CD4-positive, alpha-beta T cell treated with Interleukin-17A for 4 hours (primary cell): ENCODE measurements at places on chromosomes 5 and 9.

GRCh38 chr5:6749026-6749716, 35.9 kb downstream of the TENT4A start:
- no peak for DNase-seq

DNA sequence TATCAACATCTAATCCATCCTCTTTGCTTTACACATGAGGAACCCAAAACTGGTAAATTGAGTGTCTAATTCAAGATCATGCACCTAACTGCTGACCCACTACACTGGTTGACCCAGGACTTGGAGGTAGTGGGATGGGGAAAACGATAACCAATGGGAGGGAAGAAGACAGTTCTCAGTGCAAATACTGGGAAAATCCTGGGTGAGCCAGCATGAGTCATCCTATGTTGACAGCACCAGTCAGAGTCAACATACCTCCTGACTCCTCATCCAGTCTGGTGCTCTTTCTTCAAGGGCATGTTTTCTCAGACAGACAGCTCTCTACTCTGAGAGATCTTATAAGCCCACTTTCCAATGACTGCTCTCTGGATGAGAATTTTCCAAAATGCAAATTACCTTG, 232.8 kb upstream of the PTGER4 start:
- DNase-seq, result no peak

DNA sequence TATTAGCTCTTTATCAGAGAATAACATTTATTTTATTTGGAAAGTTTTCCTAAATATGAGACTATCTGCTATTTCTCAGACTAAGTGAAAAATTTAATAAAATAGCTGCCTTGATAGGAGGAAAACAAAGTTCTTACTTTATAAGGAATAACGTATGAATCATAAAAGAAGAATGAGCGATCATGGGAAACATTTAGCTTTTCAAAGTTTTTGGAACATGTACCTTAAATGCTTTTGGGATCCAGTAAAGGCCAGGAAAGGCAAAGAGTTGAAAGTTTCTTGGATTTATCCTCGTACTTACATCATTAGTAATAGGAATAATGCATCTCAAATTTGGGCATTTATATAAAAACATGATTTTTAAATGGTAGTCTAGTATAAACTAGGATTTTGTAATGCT, 19.4 kb downstream of the OGN start:
- DNase-seq, result no peak

- no peak for DNase-seq
These were observed 151.7 kb downstream of the PIK3R1 start for GRCh38 chr5:68367287-68367686.

GRCh38 chr5:169861934-169862333, 118.4 kb downstream of the INSYN2B start:
- no peak for DNase-seq

- no peak for DNase-seq
These were observed 214.8 kb upstream of the PIK3R1 start for GRCh38 chr5:68000805-68001204.

- DNase-seq, result no peak
These were observed 43.3 kb downstream of the MSX2 start for GRCh38 chr5:174767670-174768069.

DNA sequence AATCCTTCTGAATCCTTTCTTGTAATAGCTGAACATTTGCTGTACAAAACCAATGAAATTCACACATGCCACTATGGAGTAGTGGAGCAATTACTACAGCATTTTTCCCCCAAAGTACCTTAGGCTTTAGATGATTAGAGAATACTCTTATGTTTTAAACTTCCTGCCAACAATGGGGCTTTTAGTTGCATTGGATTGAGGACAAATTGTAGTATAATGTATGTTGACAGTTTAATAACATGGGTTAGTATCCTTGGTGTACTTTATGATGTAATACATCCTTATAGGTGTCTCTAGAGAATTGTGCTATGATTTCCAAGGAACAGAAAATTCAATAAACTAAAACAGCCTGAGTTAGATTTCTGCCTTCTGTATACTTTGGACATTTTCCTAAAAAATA, 422.7 kb upstream of the GRAMD2B start:
- DNase-seq, result no peak

- DNase-seq, result no peak
These were observed 15.6 kb upstream of the DMXL1 start for GRCh38 chr5:119055294-119055693.

- no peak for DNase-seq
These were observed 3.5 kb downstream of the BARX1 start for GRCh38 chr9:93951655-93952118.

DNA sequence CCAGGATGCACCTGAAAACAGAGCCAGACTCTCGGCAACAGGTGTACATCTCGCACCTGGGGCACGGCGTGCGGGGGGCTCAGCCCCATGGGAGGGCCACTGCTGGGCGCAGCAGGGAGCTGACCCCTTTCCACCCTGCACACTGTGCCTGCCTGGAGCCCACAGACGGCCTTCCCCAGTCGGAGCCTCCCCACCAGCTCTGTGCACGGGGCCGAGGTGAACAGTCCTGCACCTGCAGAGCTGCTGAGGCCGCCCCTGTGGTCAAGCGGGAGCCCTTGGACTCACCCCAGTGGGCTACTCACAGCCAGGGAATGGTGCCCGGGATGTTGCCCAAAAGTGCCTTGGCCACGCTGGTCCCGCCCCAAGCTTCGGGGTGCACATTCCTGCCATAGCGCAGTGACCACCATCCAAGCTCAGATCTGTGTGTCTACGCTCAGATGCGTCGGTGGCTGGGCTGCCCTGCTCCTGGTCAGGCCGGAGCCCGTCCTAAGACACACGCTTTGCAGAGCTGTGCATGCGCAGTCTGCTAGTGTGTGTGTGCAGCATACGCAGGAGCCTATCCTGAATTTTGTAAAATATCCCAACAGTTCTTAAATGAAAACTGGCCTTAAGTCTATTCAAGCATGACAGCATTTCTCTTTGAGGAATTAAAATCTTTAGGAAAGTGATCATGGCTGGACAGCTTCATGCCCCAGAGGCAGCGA, 8.4 kb upstream of the EXOC3 start:
- DNase-seq, result no peak

DNA sequence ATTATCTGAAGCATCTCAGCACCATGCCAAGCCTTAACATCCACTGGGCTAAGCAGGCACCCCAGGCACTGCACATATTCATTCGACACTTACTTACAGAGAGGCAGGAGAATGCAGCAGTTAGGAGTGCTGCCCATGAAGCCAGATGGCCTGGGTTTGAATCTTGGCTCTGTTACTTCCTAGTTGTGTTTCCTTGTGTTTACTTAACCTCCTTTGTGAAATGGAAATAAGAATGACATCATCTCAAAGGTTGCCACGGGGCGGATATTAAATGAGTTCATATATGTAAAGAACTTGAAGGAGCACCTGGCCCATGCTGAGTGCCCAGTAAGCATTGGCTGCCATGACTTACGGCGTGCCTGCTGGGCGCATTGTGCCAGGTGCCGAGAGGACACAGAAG, 565.2 kb downstream of the CDK5RAP2 start:
- no peak for DNase-seq

GRCh38 chr9:17551023-17551422, 27.8 kb upstream of the SH3GL2 start:
- DNase-seq, result no peak

DNA sequence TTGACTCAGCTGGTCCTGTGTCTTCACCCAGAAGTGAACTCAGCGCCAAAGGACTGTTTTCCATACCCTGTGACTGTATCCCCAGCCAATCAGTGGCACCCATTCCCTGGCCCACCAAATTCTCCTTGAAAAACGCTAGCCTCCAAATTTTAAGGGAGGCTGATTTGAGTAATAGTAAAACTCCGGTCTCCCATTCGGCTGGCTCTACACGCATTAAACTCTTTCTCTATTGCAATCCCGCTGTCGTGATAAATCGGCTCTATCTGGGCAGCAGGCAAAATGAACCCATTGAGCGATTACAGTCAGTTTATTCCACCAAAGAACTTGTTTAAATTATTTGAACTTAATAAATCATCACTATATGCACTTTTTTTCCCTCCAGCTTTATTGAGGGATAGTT, 55.9 kb upstream of the PPP1R26 start:
- no peak for DNase-seq

DNA sequence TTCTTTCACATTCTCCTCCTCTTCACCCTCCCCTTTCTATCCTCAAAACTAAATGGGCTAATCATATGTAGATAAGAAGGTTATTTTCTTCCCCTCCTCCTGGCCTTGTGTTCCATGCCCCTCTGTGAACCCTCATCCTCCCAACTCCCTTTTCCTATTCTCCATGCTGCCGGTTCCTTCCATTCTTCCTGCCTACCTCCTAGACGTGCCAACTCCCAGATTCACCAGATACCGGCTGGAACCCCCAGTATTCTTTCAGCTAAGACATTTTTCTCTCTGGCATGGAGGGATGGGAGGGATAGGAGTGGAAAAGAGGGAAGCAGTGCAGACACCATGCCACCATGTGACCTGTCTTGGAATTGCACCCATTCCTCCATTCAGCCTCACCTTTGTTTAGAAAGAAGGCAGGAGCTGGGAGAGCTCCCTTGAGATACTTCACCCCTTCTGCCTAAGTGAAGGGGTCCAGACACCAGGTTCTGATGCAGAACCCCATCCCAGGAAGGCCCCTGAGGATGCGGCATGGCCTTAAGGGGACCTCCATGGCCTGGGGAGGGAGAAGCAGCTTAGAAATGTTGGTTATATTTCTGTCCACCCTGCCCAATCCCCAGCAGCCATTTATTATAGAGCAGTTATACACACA, 4.8 kb downstream of the DNAJB5 start:
- DNase-seq, result no peak

DNA sequence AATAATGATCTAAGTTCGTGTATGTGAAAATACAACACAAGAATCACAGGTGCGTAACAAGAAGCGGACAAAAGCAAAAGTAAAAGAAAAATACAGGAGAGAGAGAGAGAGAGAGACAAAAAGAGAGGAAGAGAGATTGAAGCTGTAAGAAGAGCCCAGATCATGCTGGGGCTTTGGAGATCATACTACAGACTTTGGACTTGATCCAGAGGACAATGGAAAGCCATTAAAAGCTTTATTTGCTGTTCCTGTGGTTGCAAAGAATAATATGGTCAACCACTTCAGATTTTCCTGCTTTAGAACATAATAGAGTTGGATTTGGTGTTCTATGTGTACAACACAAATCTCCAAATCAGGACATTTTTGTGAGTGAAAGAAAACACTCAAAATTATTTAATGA, 561.4 kb downstream of the CAAP1 start:
- no peak for DNase-seq
